HuH-7 (cell line): ENCODE measurements at places on chromosomes 1 and 21.

- no peak for DNase-seq
These were observed 71.0 kb downstream of the RALGPS2 start for GRCh38 chr1:178796013-178796412.

GRCh38 chr1:19921310-19921709, 2.1 kb downstream of the PLA2G2E start:
- no peak for DNase-seq

GRCh38 chr1:108862698-108863477, 6.0 kb upstream of the AKNAD1 start:
- no peak for DNase-seq

GRCh38 chr1:61399199-61399598, 316.8 kb downstream of the NFIA start:
- no peak for DNase-seq

DNA sequence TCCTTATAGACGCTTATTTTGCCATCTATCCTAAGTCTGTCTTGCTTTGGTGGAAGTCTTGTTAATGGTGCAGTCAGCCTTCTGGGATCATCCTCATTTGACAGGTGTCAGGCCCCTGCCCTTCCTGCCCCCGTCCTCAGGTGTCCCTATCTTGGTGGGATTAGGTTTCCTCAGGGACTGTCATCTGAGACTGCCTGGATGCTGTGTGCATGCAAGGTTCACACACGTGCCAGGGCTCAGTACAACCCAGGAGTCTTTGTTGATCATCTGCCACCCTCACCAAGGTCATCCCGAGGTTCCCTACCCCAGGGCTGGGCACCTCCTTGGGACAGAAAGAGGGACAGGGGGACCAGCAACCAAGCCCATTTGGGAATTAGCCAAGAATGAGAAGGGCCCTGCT, 18.0 kb downstream of the PADI2 start:
- no peak for DNase-seq

DNA sequence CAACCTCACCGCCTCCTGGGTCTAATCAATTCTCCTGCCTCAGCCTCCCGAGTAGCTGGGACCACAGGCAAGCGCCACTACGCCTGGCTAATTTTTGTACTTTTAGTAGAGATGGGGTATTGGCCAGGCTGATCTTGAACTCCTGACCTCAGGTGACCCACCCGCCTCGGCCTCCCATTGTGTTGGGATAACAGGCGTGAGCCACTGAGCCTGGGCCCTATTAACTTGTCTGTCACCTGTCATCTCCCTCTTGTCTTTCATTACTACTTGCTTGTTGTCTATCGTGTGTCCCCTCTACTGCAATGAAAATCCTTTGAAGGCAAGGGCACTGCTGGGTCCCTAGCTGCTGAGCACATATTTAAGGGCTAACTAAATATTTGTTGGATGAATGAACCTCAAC, 3.4 kb downstream of the UQCRHL start:
- no peak for DNase-seq

DNA sequence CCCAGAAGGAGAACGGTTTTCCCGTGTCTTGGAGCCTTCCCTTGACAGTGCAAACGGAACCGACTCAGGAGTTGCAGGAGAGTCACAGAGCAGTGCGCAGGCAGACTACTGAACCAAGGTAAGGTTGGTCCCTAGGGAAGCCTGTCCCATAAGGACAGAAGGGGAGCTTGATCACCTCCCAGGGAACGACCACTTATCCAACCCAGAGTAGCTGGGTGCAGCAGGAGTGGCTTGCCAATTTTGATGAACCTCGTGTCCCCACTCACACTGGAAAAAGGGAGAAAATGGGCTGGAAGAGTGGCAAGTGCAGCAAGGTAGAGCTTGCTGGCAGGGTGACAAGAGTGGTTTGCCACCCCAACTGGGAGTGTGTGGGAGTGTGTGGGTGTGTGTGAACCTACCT, 95.1 kb downstream of the LIPI start:
- DNase-seq: no peak

DNA sequence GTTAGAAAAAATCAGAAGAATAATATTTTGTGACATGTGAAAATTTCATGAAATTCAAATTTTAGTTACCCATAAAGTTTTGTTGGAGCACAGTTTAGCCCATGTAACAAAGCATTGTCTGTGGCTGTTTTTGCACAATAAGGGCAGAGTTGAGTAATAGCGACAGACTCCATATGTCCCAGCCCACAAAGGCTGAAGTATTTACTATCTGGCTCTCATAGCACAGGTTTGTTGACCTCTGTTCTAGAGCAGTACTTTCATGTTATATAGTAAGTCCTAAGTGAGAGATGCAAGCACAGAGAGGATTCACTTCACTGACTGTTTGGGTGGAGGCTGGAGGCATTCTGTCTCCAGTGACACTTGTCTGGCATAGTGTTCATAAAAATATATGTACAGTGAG, 6.8 kb downstream of the LAMC1 start:
- DNase-seq: peak; percentile 43

GRCh38 chr1:117883616-117884015, 45.8 kb downstream of the GDAP2 start:
- no peak for DNase-seq

- DNase-seq: no peak
These were observed 200.7 kb upstream of the RAB4A start for GRCh38 chr1:229070168-229070567.

GRCh38 chr1:36639461-36639860, 156.7 kb upstream of the CSF3R start:
- DNase-seq: no peak

- no peak for DNase-seq
These were observed 44.0 kb downstream of the EVA1C start for GRCh38 chr21:32456497-32456918.

DNA sequence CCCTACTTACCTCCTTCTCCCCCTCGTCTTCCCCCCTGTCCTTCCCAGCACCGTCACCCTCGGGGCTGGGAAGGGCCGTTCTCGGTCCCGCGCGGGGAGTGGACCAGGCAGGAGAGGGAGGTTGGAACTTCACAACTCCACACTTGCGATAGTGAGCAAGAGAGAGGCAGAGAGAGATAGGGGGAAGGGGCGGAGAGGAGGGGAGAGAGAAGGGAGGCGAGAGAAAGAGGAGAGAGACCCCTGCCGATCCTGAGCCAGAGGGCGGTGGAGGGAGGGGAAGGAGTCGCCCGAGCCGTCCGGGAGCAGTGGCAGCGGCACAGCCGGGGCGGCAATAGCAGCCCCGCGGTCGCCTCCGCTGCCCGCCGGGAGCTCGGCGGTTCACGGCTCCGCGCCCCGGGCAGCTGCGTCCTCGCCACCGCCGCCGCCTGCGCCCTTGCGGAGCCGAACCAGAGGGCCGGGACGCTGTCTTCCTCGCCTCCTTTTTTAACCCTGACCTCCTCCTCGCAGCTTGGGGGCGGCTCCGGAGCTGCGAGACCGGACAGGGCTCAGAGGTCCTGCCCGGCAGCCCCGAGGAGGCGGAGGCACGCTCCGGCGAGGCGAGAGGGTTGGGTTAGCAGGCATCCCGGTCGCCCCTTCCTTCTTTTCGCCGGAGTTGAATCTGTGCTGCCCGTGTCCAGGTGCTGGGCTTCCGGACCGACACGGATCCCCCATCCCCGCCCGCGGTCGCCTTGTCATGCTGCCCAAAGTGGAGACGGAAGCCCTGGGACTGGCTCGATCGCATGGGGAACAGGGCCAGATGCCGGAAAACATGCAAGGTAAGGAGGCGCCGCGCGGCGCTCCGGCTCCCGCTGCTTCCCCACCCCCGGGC, 11.7 kb downstream of the NR5A2 start:
- DNase-seq: peak; percentile 63

GRCh38 chr1:101902199-101902598, 94.5 kb downstream of the OLFM3 start:
- DNase-seq: no peak

DNA sequence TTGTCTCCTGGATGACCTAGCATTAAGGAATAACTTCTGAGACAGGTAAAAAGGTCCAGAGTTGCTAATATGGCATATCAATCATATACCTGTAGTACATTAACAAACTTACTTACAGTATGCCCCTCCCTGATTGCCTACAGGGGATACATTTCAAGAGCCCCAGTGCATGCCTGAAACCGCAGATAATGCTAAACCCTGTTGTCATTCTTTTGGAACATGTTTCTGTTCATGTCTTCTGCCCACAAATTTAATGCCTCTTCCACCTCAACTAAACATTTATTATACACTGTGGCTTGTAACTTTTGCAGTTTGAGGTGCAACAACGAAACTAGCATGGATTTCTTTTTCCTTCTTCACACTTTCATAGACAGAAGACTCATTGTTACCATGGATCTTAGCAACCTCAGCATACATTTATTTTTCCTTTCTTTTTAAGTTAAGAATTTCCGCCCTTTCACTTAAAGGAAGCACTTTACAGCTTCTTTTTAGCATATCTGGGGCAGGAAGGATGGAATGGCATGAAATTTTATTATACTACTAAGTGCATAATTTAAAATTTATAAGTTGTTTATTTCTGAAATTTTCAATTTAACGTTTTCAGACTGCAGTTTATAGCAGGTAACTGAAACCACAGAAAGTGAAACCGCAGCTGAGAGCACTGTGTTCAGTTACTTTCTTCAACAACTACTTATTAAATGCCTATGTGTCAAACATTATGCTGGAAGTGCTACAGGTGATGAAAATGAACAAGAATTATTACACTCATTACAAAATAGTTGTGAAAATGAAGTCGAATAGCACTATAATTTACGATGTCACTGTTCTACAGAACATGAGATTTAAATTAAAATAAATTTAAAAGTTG, 25.3 kb downstream of the F13B start:
- no peak for DNase-seq

- DNase-seq: no peak
These were observed 27.8 kb downstream of the NTPCR start for GRCh38 chr1:232978091-232978634.
